ENCODE measurements at places on chromosomes 4 and X. TPM values are rescaled to one million over a fixed set of nuclear protein-coding genes. Genes with fewer than 3 reads are reported as not detected.

DNA sequence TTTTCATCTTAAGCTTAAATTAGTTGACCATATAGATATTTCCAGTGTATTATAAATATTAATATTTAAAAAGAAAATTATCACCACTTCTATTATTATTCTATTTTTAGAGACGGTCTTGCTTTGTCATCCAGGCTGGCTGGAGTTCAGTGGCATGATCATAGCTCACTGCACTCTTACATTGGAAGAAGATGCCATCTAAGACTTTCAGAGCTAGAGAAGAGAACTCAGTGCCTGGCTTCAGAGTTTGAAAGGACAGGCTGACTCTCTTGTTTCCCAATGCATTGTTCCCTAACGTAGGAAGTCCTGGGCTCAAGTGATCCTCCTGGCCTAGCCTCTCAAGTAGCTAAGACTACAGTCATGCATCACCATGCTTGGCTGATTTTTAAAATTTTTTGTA lies 75.9 kb downstream of the FIP1L1 start:
- no peak for DNase-seq

GRCh38 chrX:71171110-71171801 lies 26.6 kb downstream of the NLGN3 start:
- DNase-seq: no peak

The SPANXC gene
- total RNA-seq: not detected

The PAGE5 gene
- not detected for total RNA-seq

DNA sequence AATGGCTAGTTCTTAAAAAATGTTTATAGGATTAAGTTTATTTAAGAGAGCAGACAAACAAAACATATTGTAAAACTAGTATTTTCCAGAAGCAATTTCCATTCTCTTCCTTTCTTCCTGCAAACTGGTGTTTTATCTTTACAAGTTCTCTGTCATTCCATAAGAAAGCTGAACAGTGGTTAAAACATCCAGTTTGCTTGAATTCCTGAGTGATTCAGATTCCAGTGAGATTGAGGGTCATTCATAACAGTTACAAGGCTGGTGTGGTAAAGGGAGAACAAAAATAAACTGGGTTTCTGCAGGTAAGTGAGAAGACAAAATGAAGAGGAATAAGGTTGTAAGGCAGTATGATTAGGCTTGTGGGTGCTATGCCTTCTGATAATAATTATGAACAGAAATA lies 544.8 kb upstream of the DIPK2B start:
- DNase-seq: no peak

GRCh38 chr4:139718358-139718757 lies 52.7 kb downstream of the MGST2 start:
- no peak for DNase-seq

DNA sequence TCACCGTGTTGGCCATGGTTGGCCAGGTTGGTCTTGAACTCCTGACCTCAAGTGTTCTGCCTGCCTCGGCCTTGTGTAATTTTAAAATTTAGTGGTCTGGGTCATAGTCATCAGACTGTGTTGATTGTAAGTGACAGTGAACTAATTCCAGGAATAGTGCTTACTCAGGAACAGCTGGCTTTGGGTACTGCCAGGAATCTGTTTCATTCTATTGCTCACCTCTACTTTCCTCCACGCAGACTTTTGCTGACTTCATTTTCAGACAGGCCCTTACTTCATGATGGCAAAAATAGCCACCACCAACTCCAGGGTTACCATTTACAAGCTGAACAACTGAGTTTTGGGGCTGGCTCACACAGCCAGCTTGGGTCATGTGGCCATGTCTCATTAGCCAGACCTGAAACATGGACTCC lies 54.6 kb downstream of the FNIP2 start:
- no peak for DNase-seq

The WDFY3 gene
- 51.3 TPM for total RNA-seq

The ARHGAP36 gene
- not detected for total RNA-seq

DNA sequence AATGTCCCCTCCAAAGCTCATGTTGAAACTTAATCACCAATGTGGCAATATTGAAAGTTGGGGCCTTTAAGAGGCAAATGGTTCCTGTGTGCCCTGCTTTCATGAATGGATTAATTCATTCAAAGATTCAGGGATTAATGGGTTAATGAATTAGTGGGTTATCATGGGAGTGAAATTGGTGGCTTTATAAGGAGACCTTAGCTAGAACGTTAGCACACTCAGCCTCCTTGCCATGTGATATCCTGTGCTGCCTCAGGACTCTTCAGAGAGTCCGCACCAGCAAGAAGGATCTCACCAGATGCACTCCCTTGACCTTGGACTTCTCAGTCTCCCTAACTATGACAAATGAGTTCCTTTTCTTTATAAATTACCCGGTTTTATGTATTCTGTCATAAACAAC lies 2.6 kb upstream of the WDR19 start:
- no peak for DNase-seq

GRCh38 chr4:153131596-153131995 lies 72.6 kb upstream of the TRIM2 start:
- DNase-seq: no peak

DNA sequence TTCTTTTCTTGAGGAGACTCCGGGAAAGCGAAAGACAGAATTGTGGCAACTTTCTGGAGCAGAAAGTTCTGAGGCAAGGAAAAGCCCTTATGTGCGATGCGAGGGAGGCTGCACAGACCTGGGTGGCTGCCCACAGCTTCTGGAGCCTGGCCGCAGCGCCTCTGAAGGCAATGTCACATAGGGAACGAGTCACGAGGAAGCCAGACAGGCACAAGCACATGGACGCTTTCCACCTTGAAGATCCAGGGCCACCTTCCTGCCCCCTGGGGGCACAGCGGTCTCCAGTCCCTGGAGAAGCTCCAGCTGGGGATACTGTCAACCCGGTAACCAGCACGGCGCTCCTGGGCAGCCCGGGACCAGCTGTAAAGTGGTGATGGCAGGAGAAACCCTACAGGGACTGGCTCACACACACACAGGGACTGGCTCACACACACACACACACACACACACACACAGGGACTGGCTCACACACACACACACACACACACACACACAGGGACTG lies 69.8 kb downstream of the MTNR1A start:
- DNase-seq: no peak

The MGARP gene
- total RNA-seq: 0.64 TPM

The VCX3A gene
- not detected for total RNA-seq

DNA sequence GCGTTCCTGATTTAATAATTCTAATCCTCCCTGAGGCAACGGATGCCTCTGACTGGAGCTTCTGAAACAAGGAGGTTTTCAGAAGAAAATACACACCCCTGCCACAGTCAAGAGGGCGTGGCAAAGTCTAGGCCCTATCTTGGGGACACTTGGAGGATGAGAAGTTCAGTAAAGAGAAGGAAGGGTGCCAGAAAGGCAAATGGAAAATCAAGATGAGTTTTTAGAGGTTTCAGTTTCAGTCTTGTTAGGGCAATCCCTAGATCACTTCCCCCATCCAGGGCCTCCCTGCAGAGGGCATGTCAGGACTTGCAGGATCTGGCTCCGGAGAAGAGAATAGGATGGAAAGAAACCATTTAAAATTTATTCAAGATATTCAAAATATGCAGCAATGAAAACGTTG lies 28.5 kb upstream of the FGF2 start:
- DNase-seq: peak; percentile 23

The MRPL1 gene
- total RNA-seq: 43.6 TPM

DNA sequence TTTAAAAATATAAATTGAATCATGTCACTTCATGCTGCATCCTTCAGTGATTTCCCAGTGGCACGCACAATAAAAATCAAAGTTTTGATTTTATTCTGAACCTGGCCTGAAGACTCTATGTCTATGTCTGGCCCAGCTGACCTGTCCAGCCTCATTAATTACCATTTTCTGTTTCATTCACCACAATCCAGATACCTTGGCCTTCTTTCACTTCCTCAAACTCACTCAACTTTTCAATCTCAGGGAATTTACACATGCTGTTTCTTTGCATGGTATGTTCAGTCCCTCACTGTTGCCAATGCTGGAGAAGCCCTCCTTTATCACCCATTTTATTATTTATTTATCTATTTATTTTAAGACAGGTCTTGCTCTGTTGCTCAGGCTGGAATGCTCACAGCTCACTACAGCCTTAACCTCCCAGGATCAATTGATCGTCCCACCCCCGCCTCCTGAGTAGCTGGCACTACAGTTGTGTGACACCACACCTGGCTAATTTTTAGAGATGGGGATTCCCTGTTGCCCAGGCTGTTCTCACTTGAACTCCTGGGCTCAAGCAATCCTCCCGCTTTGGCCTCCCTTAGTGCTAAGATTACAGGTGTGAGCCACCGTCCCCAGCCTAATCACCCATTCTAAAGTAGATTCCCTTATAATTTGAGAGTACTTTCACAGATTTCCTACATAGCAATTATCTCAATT lies 43.1 kb downstream of the ZGRF1 start:
- DNase-seq: no peak

The TMPRSS11B gene
- total RNA-seq: not detected

The TMSB15A gene
- total RNA-seq: not detected

The NALF2 gene
- 11.6 TPM for total RNA-seq

DNA sequence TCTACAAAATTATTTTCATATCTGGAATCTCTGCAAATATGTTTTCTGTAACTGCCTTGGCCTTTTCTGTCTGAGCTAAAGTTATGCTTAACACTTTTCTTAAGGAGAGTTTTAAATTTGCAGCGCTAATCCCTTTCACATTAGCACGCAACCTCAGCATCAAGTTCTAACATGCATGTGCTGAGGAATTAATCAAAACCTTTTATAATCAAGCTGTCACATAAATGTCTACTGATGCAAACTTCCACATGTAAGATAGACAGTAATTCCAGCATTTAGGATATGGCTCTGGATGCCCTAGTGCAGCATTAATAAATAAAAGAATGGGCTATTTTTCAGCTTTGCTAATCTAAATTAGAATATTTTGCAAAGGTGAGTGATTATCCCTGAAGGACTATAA lies 17.5 kb upstream of the NEIL3 start:
- no peak for DNase-seq

- no peak for DNase-seq
Measured at GRCh38 chr4:14018191-14018853, 390.8 kb upstream of the BOD1L1 start.

DNA sequence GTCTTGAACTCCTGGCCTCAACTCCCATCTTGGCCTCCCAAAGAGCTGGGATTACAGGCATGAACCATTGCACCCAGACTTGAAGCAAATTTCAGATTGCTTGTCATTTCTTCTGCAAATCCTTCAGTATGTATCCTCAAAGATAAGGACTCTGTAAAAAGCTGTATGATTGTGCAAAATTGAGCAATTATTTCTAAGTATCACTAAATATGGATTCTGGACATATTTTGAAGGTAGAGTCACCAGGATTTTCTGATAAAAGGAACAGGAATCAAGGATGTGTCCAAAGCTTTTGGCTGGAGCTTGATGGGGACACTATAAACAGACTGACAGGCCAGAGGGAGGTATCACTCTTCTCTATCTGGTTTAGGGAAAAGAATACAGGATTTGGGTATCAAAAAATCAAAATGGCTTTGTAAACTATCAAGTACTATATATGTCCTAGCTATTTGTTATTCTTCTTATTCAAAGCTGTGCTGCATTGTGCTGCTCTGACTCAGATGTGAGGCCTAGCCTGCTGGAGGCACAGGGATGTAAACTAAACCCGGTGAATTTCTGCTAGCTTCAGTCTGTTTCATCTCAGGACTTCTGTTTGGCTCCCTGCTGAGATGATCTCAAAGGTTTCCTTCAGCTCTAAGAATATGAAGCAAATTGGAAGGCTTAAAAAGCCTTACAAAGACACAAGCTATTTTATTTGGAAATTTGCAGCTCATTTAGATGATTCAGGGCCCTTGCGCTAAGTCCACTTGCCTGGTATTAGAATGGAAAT lies 8.3 kb downstream of the RPS4X start:
- no peak for DNase-seq

The RTL3 gene
- total RNA-seq: 0.30 TPM

The IL13RA2 gene
- total RNA-seq: not detected

GRCh38 chr4:184190711-184191110 lies 27.0 kb downstream of the ENPP6 start:
- DNase-seq: no peak

GRCh38 chr4:173482330-173482931 lies 47.6 kb downstream of the HAND2 start:
- no peak for DNase-seq

DNA sequence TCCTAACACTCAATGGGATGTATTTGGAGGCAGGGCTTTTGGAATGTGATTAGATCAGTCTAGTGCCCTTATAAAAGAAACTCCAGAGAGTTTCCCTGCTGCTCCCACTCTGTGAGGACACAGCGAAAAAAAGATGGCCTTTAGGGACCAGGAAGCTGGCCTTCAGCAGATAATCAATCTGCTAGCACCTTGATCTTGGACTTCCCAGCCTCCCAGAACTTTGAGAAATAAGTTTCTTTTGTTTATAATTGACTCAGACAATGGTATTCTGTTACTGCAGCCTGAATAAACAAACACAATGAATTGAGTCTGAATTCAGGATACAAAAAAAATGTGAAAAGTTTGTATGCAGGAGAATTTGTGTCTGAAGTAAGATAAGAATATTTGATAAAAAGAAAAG lies 842.1 kb downstream of the FSTL5 start:
- DNase-seq: no peak

GRCh38 chrX:96841325-96841724 lies 42.4 kb upstream of the RPA4 start:
- no peak for DNase-seq

- no peak for DNase-seq
Measured at GRCh38 chrX:132333351-132333750, 114.1 kb upstream of the RAP2C start.

The ALPK1 gene
- 3.2 TPM for total RNA-seq

The EXOC1L gene
- not detected for total RNA-seq

GRCh38 chr4:127188847-127189246 lies 443.9 kb upstream of the INTU start:
- no peak for DNase-seq

GRCh38 chr4:75371915-75372314 lies 142.3 kb downstream of the RCHY1 start:
- no peak for DNase-seq
